ENCODE measurements at places on chromosomes 11 and 22.
A peak's percentile ranks its signal among the peaks of the same experiment; 100 is the strongest.

DNA sequence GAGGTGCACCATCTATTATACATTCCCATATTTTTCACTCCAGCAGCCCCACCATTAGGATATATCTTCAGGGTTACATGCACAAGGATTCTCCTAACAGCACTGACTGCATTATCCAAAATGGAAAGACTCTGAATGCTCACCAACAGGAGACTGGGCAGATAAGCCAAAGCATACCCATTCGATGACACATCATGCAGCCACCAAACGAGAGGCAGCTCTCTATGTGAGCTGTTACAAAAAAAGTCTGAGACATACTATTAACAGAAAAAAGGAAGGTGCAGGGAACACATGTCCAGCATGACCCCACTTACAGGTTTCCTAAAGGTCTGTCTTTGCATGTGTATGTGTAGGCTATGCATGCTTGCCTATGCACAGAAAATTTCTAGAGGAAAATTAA is 12.4 kb upstream of the SERPIND1 start:
- DNase-seq, result no peak

- DNase-seq, result no peak
Observed at GRCh38 chr11:117761993-117762392, 35.0 kb downstream of the DSCAML1 start.

GRCh38 chr11:4049006-4049405 is 45.6 kb upstream of the RRM1 start:
- DNase-seq, result no peak

- DNase-seq, result no peak
Observed at GRCh38 chr11:108135845-108136544, 14.6 kb downstream of the ACAT1 start.

DNA sequence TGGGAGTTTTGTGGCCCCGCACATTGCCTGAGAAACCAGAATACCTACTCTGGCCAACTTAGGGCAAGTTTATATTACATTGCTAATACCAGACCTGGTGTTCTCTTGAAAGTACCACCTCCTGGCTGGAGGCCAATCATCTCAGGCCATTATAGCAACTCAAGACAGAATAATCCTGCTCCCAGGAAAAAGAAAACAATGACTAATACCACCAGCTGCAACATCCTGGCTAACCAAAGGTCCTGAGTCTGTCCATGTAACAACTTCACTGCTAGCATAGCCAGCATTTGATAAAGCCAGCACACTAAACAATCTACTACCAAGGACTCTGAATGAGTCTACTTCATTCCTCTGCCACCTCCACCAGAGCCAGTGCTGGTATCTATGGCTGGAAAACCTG is 1298.7 kb upstream of the CNTN5 start:
- DNase-seq, result no peak

DNA sequence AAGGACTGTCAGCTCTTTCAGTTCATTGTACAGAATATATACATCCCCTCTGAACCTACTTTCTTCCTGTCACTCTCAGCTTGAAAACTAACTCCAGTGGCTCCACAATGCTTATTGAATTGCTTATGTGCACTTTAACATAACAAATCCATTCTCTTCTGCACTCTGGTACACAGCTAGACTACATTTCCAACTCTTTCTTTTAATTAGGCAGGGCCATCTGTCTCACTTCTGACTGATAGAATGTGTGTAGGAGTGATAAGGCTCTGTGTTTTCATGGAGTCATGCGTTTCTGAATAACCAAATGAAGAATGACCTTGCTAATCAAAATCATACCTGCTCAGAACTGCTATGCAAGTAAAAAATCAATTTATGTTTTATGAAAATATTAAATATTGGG is 278.5 kb upstream of the CCDC179 start:
- DNase-seq, result no peak

- DNase-seq, result no peak
Observed at GRCh38 chr22:34904486-34904885, 161.5 kb upstream of the ISX start.

DNA sequence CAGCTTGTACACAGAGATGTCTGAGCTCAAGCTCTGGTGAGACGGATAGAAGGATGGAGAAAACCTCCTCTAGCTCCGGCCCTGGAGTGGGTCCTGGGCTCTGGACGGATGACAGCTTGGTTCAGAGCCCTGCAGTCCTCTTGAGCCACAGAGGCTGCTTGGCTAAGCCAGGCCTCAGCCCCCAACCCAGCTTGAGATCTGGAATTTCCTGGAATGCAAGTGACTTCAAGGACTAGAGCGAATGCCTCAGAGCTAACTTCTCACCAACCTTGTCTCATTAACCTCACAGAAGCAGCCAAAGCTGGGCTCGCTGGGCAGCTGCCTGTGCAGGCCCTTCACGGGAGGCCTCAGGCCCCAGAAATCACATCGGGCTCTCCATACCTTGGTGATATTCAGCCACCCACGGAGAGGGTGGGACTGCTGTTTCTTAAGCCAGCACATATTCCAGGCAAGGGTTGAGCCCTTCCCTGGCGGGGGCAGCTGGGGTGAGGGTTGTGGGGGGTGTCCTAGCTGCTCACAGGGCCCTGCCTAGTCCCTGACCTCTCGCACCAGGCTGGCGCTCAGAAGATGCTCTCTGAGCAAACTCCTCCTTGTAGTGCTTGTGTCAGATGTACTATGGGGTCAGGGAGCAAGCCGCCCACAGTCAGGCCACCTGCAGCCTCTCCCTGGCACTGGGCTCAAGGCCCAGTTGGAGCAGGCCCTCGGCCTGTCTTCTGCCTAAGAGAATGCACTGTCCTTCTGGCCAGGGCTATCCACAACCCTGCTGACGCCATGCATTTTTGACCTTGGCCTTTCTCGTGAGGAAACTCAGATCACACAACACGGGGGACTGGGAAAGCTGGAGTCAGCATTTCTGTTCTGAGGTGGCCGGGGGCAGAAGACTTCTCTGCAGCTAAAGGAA is 73.6 kb upstream of the TTLL12 start:
- no peak for DNase-seq

DNA sequence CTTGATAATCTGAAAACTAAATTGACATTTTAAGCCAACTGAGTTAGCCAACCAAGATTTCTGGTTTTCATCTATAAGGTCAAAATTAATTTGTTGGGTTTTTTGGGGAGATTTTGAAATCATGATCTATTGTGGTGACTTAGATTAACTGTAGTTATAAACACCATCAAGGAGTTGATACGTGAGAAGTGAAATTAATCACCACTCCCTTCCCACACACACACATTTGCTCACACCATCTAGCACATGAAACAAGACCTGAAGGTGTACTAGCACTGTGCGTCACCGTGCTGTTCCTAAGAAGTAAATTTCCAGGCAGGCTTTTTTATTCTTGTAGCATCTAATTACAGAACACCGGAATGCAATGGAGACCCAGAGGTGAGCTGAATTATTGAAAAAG is 2.1 kb downstream of the OR5B21 start:
- DNase-seq, result no peak

- no peak for DNase-seq
Observed at GRCh38 chr11:71373791-71374454, 74.3 kb downstream of the DHCR7 start.

DNA sequence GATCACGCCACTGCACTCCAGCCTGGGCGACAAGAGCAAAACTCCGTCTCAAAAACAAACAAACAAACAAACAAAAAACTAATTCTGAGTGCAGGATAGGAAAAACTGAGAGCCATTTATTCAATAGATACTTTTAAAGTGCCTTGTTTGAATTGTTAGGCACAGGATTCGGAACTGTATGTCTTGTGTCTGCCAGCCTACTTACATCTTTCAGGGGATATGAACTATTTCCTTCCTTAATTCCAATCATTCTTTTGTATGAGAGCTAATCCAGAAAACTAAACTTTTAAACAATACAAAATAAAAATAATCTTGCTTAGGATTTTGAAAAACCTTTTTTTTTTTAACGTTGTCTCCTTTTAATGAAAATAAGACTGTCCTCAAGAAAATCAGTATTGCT is 12.6 kb downstream of the UVRAG start:
- DNase-seq, result no peak

DNA sequence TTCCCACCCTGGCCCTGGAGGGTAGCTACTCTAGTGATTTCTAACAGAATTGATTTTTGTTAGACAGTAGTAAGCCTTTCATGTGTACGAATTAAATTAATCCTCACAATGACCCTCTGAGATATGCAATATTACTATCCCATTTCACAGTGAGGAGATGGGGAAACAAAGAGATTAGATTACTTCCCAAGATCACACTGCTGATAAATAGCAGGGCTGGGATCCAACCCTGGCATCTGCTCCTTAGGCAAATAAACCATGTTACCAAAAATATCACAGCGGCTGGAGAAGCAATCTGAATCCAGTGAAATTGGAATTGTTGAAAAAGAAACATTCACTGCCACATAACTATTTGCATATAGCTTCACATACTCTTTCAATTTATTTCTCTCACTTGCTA is 12.8 kb upstream of the CAVIN3 start:
- DNase-seq, result no peak

- DNase-seq, result no peak
Observed at GRCh38 chr11:65692367-65692766, 19.7 kb upstream of the KAT5 start.

DNA sequence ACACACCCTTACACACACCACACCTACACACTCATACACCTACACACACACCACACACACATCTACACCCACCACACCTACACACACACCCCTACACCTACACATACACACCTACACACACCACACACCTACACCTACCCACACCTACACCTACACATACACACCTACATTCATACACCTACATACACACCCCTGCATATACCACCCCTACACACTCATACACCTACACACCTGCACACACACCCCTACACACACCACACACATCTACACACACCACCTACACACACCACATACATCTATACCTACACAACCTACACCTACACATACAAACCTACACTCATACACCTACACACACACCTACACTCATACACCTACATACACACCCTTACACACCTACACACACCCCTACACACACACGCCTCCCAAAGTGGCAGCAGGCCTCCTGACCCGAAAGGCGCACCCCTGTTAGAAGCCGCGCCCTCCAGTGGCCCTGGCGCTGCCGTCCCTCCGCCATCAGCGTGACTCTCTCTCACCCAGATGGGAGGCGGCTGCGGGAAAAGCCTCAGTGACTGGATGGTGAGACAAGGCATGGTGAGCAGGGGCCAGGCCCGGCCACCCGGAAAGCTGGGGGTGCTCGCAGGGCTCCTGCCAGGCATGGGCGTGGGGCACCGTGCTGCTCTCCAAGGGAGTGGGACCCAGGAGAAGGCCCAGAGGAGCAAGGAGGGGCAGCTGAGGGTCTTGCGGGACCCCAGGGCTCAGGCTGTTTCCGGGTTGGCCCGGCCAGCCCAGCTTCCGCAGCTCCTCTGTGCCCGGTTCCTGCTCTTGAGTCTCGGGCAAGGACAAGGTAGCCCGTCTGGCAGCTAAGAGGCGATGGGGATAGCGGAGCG is 37.0 kb upstream of the HMOX1 start:
- no peak for DNase-seq

DNA sequence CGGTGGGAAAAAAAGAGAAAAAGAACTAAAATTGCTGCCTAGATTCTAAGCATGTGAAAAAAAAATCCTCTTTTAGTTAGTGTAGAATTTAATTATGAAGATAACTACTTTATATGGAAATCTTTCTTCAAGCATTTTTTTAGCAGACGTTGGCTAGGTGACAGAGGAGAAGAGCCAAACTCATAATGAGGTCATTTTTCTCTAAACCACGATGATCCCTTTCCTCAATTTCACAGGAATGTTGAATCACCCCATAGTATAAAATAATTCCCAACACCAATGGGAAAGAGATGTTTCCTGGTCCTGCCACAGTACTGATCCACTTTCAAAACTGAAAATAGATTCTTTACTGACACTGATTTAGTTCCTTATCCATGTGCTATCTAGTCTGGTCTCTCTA is 319.8 kb downstream of the DLG2 start:
- no peak for DNase-seq

GRCh38 chr11:723120-723883 is 17.3 kb downstream of the EPS8L2 start:
- DNase-seq, result peak; percentile 17

DNA sequence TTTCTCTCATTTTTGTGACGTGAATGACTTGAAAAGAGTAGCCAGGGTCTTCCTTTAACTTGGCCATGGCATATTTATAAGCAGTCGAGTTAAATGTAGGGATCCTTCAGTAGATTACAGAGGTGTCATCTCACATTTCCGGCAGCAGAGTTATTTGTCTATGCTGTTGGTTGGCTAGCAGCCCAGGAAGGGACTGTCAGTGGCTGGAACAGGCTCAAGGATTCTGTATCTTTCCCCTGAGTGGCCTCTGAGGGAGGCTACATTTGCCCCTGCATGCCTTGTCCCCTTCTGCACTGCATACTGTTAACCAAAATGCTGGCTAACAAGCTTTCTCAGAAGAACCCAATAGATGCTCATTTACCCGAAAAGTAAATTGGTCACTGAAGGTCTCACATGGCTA is 187.6 kb downstream of the PGR start:
- no peak for DNase-seq

- no peak for DNase-seq
Observed at GRCh38 chr22:25027959-25028840, 75.7 kb downstream of the KIAA1671 start.

DNA sequence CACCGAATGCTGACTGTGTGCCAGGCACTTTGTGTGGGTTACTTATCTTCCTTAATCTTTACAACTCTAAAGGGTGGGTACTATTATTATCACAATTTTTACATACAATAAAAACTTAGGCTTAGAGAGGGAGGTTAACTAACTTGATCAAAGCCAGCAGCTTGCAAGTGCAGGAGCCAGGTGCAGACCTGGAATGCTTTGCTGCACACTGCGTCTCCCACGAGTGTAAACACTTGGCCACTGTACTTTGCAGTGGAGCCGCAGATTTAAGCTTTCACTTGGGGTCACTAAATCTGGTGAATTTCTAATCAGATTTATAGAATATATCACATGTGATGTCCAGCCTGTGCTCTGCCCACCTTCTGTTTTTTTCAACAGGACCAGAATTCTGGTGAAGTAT is 36.7 kb downstream of the AMOTL1 start:
- no peak for DNase-seq

DNA sequence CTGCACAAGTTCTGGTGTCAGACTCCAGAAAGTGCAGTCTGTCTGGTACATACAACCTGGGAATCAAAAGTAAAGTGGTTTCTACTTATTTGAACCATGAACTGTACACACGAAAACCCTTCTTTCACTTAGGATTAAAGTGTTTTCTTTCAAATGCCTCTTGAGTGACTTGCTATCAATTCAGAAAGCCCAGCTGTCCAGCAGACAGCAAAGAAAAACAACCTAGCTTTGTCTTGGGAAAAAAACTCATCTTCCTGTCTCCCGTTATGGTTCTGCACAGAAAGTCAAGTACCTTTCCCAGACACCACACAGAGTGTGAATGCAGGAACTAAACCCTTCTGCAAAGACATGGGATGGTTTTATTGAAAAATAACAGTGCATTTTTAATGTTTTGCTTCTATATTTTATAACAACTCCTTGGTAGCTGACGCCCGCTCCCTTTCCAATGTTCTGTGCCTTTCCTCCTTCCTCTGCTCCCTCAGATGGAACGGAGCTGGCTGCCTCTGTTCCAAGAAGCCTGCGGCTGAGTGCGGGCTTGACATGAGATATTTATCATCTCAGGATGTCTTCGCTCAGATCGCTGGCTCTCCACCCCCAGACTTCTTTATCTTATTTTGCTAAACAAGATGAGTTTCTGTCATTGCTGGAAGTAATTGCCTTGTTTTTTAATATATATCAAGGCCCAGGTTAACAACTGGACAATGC is 322.3 kb upstream of the B3GAT1 start:
- DNase-seq, result no peak

GRCh38 chr11:23310276-23310675 is 450.0 kb upstream of the CCDC179 start:
- DNase-seq, result no peak

- DNase-seq, result peak; percentile 44
Observed at GRCh38 chr22:35627267-35628041, 10.3 kb upstream of the MB start.

GRCh38 chr11:9228091-9228490 is 37.1 kb downstream of the DENND5A start:
- DNase-seq, result no peak
